ENCODE measurements at places on chromosomes 5 and 9.
A peak's percentile ranks its signal among the peaks of the same experiment; 100 is the strongest.

DNA sequence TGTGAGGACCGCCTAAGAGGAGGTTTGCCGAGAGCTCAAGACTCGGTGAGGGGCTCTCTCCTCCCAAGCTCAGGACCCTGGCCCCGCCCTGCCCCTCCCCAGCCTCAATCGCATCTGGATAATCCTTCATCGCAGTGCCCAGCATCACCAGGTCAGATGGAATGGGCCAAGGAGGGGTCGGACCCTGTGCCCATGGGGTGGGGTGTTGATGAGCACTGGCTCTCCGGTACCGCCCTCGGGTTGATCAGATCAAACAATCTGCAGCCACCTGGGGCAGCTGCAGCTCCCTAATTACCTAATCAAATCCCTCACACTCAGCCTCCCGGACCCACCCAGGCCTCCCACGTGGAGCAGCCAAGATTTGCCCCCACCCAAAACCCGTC, 24.4 kb upstream of the TDRD7 start:
- DNase-seq: no peak

GRCh38 chr9:126842977-126843799, 17.3 kb upstream of the ZBTB34 start:
- DNase-seq: no peak

DNA sequence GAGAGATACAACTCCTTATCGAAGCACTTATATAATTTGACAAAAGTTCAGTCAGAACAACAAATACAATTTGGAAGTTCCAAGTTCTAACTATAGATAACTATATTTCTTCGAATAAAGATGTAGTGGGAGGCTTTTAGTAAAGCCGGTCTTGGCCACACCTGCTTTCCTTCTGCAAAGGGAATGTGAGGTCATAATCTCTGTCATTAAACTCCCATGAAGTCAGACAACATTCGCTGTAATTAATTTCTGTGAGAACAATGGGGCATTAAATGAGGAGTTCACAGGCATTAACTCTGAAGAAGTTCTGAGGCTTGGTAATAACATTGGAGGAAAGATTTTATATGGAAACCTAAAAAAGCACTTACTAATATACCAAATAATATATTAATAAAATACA, 67.5 kb downstream of the MCTP1 start:
- DNase-seq: no peak

- DNase-seq: peak; percentile 72
Measured at GRCh38 chr9:35605351-35606137, 482 bp downstream of the TESK1 start.

- no peak for DNase-seq
Measured at GRCh38 chr5:65818592-65818991, 96.6 kb downstream of the NLN start.

DNA sequence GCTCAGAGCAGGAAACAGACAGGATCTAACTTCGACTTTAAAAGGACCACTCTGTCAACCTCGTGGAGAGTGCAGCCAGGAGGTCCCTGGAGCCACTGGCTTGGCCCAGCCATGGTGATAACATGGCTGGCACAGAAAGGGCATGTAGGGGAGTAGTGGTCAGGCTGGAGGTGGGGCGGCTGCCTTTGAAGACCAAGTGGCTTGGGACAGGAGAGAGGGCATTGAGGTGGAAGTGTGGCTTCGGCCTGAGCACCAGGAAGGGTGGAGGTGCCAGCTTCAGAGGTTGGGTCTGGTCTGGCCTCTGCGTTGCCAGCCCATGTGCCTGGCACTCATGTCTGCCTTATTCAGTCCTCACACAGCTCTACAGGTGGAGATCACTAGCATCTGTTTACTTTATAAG, 270.0 kb downstream of the NSG2 start:
- no peak for DNase-seq

DNA sequence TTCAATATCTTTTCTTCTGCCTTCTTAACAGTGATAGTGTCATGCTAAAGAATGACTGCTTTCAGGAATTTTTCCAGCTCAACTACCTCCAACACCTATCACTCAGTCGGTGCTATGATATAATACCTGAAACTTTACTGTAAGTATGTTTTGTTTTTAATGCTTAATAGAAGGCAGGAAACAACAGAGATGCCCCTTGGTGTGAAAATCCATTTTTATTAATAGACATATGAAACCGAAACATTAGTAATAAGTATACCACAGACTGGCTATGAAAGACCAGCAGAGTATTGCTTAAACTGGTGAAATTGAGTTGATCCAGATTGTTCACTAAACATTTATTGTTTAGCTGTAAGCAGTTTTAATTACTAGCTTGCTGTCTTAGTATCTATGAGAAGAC, 25.2 kb downstream of the SKP2 start:
- no peak for DNase-seq

DNA sequence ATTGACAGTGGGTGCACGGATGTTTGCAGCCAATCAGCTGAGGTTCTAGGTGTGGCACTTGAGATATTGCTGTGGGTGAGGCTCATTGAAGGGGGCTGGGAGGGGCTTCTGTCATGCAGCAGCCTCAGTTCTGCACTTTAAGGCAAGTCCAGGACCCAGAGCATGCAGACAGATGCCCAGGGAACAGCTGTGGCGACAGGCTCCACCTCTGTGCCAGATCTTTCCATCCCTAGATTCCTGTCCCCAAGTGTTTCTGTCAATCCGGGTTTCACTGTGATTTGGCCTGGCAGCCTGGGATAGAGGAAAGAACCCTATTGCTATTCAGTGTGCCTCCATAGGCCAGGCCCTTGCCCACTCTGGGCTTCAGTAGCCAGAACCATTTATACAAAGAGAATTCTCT, 20.8 kb upstream of the CERCAM start:
- DNase-seq: no peak

- no peak for DNase-seq
Measured at GRCh38 chr9:35236692-35237091, 74.9 kb downstream of the UNC13B start.
